ENCODE measurements at places on chromosomes 2 and 18. TPM values are rescaled to one million over a fixed set of nuclear protein-coding genes. Genes with fewer than 3 reads are reported as not detected.

The NMUR1 gene
- not detected for total RNA-seq

The ASB18 gene
- not detected for total RNA-seq

The CCDC85A gene
- 16.9 TPM for total RNA-seq

The MAL gene
- not detected for total RNA-seq

The HOXD3 gene
- 15.3 TPM for total RNA-seq

The EFR3B gene
- total RNA-seq: 0.77 TPM

DNA sequence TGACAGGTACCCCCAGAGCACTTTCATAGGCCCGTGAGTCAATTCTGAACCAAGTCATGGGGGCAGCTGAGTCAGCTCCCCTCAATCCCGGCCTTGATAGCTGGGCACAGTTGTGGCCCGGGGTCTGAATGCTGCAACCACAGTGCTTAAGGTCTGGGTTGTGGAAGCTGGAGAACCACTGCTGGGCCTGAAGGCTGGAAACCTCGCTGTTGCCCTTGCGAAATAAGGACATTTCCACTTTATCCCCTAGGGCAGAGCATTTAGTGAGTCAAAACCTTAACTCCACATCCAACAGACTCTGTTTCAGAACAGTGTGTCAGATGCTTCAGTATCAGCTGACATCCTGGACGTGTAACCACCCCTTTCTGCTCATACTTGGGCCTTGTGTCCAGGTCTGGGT, 58.6 kb downstream of the SP110 start:
- no peak for DNase-seq

DNA sequence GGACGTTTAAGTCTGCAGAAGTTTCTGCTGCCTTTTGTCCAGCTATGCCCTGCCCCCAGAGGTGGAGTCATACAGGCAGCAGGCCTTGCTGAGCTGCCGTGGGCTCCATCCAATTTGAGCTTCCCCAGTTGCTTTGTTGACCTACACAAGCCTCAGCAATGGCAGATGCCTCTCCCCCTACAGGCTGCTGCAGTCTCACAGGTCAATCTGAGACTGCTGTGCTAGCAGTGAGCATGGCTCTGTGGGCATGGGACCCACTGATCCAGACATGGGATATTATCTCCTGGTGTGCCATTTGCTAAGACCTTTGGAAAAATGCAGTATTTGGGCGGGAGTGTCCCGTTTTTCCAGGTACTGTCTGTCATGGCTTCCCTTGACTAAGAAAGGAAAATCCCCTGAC, 726.0 kb downstream of the ERBB4 start:
- no peak for DNase-seq

- no peak for DNase-seq
Observed at GRCh38 chr2:219561179-219562048, 9.9 kb downstream of the OBSL1 start.

DNA sequence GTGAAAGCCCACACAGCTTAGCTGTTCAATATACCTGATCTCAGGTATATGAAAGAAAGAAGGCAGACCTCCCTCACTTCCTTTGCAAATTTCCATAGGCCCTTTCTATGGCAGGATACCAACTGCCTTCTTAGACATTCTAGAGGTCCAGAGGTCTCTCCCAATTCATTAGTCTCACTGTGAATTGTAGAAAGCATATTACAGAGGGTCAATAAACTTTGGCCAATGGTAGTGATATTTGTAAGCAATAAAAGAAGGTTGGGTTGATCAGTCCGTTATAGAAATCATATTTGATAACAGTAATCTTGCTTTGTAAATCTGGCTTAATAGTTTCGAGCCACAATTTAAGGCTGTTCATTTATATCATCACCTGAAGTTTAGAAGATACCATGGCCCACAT, 50.7 kb upstream of the ATP8B1 start:
- no peak for DNase-seq

GRCh38 chr2:197904446-197904845, 100.1 kb downstream of the PLCL1 start:
- no peak for DNase-seq

GRCh38 chr2:177164131-177164530, 48.5 kb upstream of the HNRNPA3 start:
- no peak for DNase-seq

DNA sequence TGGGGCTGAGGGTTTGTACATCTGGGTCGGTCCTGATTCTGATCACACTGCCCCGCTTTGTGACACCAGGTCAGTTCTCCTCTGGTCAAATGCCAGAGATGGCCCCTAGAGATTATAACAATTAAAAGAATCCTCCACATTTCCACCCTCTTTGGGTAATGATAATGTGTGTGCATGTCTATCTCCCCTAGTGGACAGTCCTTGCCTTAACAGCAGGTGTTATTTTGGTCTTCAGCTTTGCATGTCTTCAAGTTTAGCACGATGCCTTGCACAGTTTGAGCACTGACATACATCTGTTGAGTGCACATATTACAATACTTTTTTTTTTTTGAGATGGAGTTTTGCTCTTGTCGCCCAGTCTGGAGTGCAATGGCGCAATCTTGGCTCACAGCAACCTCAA, 25.7 kb upstream of the COX7A2L start:
- DNase-seq: no peak

DNA sequence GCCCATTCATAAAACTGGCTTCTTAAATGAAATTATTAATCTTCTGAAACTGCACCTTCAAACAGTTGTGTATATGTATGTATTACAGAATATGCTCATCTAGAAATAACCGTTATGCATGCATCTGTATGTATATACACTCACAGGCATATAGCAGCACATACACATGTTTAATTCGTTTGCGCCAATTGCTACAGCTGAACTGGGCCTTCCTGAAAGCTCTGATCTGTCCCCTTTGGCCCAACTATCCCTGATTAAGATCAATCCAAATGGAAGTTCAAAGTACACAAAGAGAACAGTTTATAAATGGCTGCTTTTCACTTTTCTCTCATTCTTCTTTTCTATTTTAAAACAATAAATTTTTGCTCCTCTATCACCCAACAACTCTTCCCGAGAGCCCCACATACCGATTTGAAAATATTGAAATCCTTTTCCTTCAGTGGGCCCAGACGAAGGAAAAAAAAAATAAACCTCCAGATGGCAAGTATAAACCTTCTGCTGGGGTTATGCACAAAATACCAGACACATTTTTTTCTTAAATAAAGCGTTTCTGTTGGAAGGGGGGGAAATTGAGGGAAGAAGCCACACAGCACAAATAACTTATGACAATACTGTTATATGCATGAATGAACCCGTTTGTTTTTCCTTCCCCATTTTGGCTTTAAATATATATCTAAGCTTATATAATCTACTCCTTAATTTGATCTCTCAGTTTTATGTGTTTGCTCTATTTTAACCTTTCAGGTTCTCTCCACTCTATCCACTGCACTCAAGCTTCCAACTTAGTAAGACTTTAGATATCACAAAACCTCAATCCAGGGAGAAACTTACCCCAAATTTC, 267.3 kb downstream of the TCF4 start:
- DNase-seq: peak; percentile 24

GRCh38 chr2:127733113-127733815, 32.0 kb downstream of the SFT2D3 start:
- no peak for DNase-seq

GRCh38 chr2:230955163-230955737, 30.2 kb upstream of the GPR55 start:
- DNase-seq: no peak
